ENCODE measurements at places on chromosomes 1 and 21. TPM values are rescaled to one million over a fixed set of nuclear protein-coding genes. Genes with fewer than 3 reads are reported as not detected.

GRCh38 chr1:231517076-231517475 lies 11.4 kb upstream of the TSNAX start:
- H3K36me3 ChIP-seq, result no peaks in the 10 kb centered on the region
- no peak for DNase-seq
- no peak overlapping the region for H3K4me3 ChIP-seq
- H3K4me1 ChIP-seq, result no peaks in the 10 kb centered on the region

DNA sequence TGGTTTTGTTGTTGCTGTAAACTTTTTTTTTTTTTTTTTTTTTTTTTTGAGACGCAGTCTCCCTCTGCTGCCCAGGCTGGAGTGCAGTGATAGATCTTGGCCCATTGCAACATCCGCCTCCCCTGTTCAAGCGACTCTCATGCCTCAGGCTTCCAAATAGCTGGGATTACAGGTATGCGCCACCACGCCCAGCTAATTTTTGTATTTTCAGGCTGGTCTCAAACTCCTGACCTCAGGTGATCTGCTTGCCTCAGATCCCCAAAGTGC lies 78.9 kb upstream of the SLC45A1 start:
- H3K27me3 ChIP-seq, result no peaks in the 10 kb centered on the region
- no peak overlapping the region for H3K4me3 ChIP-seq
- peaks cover 14% of the 10 kb centered on the region for H3K4me1 ChIP-seq

- DNase-seq, result no peak
- H3K4me3 ChIP-seq, result no peak overlapping the region
- peaks cover 86% of the 10 kb centered on the region for H3K27me3 ChIP-seq
Observed at GRCh38 chr1:205576805-205577761, 54.7 kb downstream of the ELK4 start.

GRCh38 chr1:232226197-232226712 lies 403.7 kb downstream of the SIPA1L2 start:
- H3K27me3 ChIP-seq, result no peaks in the 10 kb centered on the region
- no peaks in the 10 kb centered on the region for H3K36me3 ChIP-seq
- H3K4me1 ChIP-seq, result no peaks in the 10 kb centered on the region
- H3K27ac ChIP-seq, result no peak overlapping the region

DNA sequence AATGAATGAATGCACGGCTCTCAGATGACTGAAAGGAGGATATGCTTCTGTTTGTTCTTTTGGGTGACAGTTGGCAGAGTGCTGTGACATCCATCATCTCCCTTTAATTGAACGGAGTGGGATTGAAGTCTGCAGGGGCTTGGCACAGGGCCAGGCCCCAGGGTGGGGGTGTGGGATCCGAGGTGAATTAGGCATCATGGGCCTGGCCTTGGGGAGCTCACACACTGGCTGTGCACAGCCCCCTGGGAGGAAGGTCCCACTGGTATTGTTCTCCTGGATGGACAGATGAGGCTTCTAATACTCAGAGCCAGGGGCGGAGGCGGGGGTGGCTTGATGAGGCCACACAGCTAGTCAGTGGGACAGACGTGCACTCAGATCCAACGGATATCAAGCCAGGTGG lies 19.3 kb downstream of the EPHB2 start:
- no peak for DNase-seq
- no peak overlapping the region for H3K4me3 ChIP-seq
- no peaks in the 10 kb centered on the region for H3K27me3 ChIP-seq
- no peaks in the 10 kb centered on the region for H3K36me3 ChIP-seq
- H3K4me1 ChIP-seq, result peaks cover 8% of the 10 kb centered on the region

GRCh38 chr1:84363019-84363418 lies 35.3 kb upstream of the DNASE2B start:
- no peaks in the 10 kb centered on the region for H3K27me3 ChIP-seq
- peaks cover 14% of the 10 kb centered on the region for H3K4me1 ChIP-seq
- peak overlapping the region; percentile 13 for H3K27ac ChIP-seq
- no peak overlapping the region for H3K4me3 ChIP-seq
- no peak for DNase-seq

DNA sequence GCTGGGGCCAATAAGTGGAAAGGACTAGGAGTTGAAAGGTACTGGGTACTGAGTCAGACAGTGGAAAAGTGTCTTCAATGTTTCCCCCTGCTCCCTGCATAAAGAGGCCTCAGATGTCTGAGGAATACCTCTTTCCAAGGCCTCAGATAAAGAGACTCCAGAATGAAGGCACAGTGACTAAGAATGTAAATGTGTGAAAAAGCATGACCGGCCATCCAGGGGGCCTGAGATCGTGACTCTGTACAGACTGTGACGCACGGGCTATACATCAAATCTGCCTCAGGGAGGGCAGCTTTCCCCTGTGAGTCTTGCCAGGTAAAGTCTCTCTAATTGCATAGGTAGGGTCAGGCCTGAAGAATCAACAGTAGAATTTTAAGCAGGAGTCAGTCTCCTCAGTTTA lies 1690.5 kb downstream of the KCNT2 start:
- DNase-seq, result no peak
- no peaks in the 10 kb centered on the region for H3K36me3 ChIP-seq
- no peaks in the 10 kb centered on the region for H3K27me3 ChIP-seq

DNA sequence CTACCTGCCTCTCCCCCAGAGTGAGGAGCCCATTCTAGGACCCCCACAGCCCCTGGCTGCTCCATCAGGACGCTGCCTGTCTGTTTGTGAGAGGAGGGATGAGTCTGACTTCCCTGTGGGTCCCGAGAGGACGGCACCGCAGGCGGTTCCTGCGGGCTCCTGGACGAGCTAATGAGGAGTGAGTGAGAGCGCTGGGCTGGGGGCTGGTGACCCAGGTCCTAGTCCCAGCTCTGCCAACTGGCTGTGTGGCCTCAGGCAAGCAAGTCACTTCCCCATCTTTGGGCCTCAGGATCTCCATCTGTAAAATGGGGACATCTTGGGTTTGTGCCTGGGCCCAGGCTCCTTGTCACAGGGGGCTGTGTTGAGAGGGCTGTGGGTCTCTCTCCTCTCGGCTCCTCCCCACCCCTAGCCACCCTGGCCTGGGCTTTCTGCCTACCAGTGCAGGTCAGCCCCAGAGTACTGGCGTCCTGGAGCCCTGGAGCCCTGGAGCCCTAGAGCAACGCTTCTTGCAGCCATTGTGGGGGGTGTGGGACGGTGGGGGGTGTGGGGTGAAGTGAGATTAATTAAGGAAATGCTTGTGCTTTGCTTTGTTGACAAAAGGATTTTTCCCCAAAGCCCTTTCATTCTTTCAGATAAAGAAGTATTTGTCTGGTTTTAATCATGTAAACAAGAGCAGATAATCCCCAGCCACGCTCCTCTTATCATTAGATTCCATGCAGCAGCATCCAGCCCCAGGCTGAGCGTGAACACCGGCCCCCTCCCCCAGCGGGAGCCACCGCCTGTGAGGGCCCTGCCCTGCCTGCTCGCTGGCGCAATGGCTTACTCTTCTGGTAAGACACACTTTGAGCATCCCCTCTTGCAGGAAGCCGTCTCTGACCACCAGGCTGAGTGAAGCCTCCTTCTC lies 26.8 kb downstream of the SLC1A7 start:
- no peaks in the 10 kb centered on the region for H3K27me3 ChIP-seq
- no peaks in the 10 kb centered on the region for H3K36me3 ChIP-seq
- peak; percentile 65 for DNase-seq
- no peak overlapping the region for H3K4me3 ChIP-seq

GRCh38 chr1:185108321-185108720 lies 48.4 kb downstream of the TRMT1L start:
- no peaks in the 10 kb centered on the region for H3K4me1 ChIP-seq
- no peaks in the 10 kb centered on the region for H3K36me3 ChIP-seq
- no peak overlapping the region for H3K4me3 ChIP-seq
- H3K27ac ChIP-seq, result no peak overlapping the region
- no peaks in the 10 kb centered on the region for H3K27me3 ChIP-seq

GRCh38 chr1:3729594-3730542 lies 22.4 kb upstream of the CCDC27 start:
- no peak overlapping the region for H3K27ac ChIP-seq
- no peaks in the 10 kb centered on the region for H3K4me1 ChIP-seq
- no peaks in the 10 kb centered on the region for H3K27me3 ChIP-seq
- DNase-seq, result no peak

DNA sequence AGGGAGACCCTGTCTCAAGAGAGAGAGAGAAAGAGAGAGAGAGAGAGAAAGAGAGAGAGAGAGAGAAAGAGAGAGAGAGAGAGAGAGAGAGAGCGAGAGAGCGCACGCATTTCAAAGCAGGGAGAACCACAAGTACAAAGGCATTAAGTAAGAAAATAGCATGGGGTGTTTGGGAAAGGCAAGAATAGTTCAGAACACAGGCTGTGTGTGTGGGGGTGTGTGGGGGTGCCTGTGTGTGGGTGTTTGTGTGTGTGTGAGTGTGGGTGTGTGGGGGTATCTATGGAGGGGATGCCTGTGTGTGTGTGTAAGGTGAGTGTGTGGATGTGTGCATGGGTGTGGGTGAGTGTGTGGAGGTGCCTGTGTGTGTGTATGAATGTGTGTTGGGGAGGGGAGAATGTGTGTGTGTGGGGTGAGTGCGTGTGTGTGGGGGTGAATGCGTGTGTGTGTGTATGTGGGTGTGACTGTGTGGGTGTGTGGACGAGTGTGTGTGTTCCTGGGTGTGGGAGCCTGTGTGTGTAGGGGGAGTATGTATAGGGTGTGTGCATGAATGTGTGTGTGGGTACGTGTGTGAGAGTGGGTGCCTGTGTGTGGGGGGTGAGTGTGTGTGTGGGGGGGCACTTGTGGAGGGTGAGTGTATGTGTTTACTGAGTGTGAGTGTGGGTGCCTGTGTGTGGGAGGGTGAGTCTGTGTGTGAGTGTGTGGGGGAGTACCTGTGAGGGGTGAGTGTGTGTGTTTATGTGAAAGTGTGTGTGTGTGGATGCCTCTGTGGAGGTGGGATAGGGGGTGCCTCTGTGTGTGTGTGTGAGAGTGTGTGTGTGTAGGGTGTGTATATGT lies 19.1 kb upstream of the HDAC1 start:
- H3K4me3 ChIP-seq, result no peak overlapping the region
- no peak overlapping the region for H3K27ac ChIP-seq
- no peaks in the 10 kb centered on the region for H3K36me3 ChIP-seq
- peaks cover 9% of the 10 kb centered on the region for H3K4me1 ChIP-seq
- no peak for DNase-seq

Gene GJA4
- not detected for total RNA-seq

Gene OR6K2
- total RNA-seq, result not detected

Gene TACSTD2
- total RNA-seq, result not detected

Gene GNAT2
- total RNA-seq, result 0.36 TPM

Gene GJA8
- total RNA-seq, result not detected

Gene CHTOP
- 38.9 TPM for total RNA-seq

Gene KANK4
- total RNA-seq, result not detected

Gene TTC39A
- 0.72 TPM for total RNA-seq
